ENCODE measurements at places on chromosomes 3 and 15.

GRCh38 chr3:124092811-124093210 lies 100.9 kb upstream of the ROPN1 start:
- no peak for DNase-seq

DNA sequence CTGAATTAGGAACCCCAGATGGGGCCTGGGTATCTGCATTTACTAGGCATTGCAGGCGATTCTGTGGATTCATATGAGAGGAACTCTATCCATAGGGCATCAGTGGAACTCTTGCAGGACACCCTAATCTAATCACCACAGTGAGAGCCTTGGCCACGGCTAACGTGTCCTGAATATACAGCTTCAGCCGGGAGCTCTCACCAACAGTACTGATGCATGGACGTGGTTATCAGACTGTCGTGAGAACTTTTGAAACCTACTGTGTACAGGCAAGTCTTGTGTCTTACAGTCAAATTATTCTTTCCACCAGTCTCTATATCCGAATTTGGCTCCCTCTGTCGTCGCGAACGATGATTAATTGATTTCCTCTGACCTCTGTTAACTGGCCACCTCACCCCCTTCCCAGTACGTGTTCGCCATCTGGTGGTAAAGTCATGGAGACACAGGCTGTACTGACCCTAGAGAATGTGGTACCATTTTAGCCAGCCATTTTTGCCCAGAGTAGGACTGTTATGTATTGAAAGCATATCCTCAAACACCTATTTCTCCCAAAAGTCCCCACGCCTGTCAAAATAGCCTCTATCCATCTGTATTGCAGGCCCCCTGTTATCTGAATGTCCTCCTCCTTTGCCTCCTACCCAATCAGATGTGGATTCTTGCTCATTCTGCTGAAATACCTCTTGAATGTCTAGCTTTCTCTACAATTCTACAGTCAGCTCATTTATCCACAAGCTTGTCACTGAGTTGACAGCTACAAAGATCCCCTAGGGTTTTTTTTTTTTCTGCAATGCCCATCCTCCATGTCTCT lies 39.7 kb downstream of the GLDN start:
- peak; percentile 74 for DNase-seq

- no peak for DNase-seq
These were observed 704.7 kb downstream of the GRM7 start for GRCh38 chr3:7565574-7565973.

DNA sequence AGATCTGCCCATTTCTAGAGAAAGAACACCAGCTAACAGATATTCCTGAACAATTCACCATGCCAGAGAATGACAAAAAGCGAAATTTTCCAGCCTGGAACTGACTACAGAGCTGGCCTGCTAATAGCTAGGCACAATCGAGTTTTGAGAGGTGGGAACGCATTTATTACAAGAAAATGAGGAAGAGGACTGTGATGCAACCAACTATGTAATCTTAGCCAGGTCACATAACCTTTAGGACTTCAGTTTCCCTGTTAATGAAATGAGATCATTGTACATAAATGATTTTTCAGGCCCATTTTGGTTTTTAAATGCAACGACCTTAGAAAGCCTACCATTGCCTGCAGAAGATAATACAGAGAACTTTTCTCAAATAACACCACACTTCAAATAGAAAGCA lies 72.1 kb upstream of the SETMAR start:
- DNase-seq, result no peak

DNA sequence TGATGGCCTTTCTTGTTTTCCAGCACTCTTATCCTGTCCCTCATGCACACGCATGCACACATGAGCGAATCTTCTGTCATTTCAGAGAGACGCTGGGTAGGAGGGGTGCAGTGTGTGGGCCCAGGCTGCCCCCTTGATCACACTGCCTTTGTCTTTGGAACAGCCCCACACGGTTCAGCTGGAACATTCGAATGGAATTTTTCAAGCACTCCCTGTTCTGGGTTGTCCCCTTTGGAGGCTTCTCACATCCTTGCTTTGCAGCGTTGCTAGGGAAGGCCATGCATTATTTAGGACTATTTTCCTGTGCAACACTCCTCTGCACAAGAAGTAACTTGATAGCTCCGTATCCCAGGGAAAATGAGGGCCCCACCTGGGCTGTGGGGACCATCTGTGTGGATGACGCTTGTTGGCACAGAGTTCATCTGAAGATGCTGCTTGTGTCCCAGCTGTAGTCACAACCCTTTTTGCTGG lies 78.4 kb downstream of the SPSB4 start:
- peak; percentile 53 for DNase-seq

DNA sequence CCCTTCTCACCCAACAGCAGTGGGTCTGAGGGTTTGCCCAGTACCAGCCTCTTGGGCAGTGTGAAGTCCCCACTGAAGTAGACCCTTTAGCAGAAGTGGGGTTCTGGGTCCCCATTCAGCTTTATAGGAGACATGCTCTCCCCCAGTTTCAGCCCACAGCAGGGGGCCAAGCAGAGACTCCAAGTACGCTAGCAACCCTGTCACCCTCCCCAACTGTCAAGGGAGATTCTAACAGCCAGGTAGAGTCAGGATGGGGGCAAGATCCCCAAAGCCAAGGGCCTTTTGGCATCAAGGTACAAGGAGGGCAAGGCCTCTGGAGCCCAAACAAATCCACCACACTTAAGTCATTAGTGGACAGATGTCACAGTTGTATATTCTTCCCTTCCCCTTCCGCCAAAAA lies 1.8 kb downstream of the RBPMS2 start:
- no peak for DNase-seq

GRCh38 chr3:50396502-50396901 lies 37.2 kb upstream of the TMEM115 start:
- DNase-seq, result no peak

GRCh38 chr15:34049112-34049511 lies 10.1 kb upstream of the AVEN start:
- no peak for DNase-seq

- no peak for DNase-seq
These were observed 92.6 kb upstream of the MYRIP start for GRCh38 chr3:39716849-39717248.

DNA sequence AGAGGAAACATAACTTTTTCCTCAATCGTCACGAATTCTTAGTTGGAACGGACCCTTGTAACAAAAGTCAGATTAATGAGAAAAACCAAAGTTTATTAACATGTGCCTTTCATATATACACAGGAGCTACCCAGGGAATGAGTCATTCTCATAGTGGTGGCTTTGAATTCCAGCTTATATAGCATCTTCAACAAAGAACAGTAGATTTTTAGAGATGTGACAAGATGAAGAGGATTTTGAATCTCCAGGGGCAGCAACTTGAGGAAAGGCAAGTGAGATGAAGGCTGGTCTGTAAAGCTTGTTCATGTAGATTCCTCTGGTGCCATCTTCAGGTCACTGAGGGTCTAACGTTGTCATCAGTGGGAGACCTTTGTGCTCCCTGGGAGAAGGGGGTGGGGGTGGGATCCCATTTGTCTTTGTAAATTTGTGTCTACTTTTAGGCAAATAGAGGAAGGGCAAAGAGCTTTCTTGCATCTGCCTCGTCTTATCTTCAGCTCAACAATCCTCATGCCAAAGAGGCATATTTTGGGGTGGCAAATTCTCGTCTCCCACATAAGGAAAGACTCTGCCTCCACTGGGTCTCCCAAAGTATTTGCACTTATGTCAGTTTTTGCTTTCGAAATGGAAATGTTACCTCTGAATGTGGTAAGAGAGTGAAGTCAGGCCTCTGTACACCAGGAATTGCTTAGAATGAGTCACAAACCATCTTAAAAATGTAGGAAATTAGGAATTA lies 29.5 kb downstream of the CLEC3B start:
- no peak for DNase-seq

GRCh38 chr3:187025254-187025655 lies 94.9 kb downstream of the ST6GAL1 start:
- DNase-seq, result no peak

DNA sequence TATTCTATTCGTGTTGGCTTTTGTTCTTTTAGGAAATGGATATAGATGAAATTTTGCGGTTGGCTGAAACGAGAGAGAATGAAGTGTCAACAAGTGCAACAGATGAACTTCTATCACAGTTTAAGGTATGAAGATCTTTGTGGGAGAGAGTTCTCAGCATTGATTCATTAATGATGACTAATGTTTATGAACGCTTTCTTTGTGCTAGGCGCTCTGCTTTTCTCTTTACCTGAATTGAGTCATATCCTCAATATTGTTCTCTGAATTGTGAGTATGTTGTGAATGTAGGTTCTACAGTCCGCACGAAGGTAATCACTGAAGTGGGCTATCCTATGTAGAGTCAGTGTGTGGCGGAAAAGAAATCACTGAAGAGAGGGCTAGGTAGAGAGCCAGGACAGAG lies 81.2 kb downstream of the CHD2 start:
- DNase-seq, result no peak

- DNase-seq, result no peak
These were observed 68.3 kb downstream of the KLHL25 start for GRCh38 chr15:85726454-85726853.

DNA sequence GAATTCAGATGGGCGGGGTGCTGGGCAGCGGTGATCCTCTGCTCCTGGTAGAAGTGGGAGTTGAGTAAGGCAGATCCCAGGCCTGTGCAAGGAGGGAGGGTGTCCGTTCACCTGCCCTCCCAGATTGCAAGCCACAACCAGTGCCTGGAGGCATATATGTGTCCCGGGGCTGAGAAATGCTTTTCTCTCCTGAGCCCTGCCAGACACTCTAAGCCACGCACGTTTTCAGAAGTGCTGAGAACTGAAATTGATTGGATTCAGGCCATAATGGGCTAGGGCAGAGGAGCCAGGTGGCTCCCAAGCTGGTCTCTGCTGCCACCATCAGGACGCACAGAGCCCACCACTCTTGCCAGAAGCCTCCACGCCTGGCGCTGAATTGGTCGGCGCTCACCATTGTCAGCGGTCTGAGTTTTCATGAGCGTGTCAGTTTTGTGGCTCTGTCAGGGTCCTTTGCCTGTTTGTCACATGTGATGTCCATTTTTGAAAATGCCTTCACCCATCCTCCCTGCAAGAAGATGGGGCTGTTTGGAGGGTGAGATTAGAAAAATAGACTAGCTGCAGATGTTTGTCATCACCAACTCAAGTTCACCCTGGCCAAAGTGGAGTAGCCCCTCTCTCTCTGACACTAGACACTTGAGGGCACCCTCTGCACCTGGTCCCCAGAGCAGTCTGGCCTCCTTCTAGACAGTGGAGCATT lies 15.4 kb upstream of the BFSP2 start:
- DNase-seq, result no peak

DNA sequence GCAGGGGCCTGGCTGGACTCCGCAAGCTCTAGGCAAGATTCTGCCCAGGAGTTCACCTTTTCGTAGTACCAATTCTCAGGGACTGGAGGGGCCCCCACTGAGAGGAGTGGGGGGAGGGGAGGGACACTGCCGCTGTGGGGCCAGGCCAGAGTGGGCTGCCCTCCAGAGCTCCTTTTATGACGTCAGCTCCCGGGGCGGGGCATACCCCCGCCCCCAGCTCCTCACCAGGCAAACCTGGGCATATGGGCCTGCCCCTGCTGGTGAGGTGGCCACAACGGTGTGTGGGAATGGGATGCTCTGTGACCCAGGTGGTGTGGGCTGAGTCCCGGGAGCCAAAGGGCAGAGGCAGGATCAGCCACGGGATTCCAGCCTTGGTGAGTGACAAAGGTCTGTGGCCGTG lies 3.3 kb downstream of the DNAJB8 start:
- no peak for DNase-seq

- DNase-seq, result no peak
These were observed 60.9 kb downstream of the MSL2 start for GRCh38 chr3:136135039-136135802.

GRCh38 chr3:72629191-72629631 lies 219.0 kb downstream of the SHQ1 start:
- no peak for DNase-seq

- DNase-seq, result no peak
These were observed 319.6 kb upstream of the TBC1D5 start for GRCh38 chr3:18061737-18062656.

DNA sequence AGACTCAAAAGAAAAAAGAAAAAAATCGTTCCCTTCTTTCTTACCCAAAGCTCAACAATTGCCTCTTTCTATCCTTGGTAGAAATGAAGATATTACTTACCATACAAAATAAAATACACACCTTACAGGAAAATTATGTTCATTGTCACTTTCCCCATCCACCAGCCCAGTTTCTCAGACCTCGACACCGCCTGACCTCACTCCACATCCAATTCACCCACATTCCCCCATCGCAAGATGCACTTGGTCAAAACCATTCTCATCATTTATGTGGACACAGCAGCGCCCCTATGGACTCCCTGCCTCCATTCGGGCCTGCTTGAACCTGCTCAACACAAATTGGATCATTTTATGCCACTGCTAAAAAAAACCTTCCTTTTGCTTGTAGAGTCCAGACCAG lies 7.0 kb downstream of the ANPEP start:
- no peak for DNase-seq

GRCh38 chr3:170605490-170605889 lies 19.6 kb upstream of the SLC7A14 start:
- no peak for DNase-seq

DNA sequence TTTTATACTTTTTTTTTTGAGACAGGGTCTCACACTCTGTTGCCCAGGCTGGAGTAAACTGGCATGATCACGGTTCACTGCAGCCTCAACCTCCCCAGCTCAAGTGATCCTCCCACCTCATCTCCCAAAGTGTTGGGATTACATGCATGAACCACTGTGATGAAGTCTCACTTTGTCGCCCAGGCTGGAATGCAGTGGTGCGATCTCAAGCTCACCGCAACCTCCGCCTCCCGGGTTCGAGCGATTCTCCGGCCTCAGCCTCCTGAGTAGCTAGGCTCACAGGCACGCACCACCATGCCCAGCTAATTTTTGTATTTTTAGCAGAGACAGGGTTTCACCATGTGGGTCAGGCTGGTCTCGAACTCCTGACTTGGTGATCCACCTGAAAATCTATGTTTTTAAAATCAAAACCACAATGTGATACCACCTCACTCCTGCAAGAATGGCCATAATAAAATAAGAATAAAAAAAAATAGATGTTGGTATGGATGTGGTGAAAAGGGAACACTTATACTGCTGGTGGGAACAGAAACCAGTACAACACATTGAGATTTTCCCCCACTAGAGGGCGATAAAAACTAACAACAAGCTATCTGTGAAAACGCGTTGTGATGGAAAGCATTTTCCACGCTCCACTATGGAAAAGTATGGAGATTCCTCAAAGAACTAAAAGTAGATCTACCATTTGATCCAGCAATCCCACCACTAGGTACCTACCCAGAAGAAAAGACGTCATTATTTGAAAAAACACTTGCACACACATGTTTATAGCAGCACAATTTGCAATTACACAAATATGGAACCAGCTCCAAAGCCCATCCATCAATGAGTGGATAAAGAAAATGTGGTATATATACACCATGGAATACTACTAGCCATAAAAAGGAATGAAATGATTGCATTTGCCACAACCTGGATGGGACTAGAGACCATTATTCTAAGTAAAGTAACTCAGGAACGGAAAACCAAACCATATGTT lies 26.8 kb upstream of the OCA2 start:
- DNase-seq, result no peak

- no peak for DNase-seq
These were observed 19.9 kb downstream of the ITPR1 start for GRCh38 chr3:4512895-4513616.

DNA sequence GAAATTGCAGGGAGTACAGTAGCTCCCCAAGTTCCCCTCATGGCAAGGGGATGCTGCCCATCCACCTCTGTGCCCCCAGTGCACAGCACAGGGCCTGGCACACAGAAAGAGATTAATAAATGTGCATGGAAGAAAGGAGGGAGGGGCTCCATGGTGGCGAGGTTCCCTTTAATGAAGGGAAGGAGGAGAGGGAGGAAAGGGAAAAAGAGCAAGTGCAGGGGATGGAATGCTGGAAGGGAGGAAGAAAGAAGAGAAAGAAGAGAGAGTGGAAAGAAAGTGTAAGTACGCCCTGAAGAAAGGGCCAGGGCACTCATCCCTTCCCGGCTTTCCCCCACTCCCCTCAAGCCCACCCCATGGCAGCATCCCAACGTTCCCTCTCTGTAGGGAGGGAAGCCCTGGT lies 1.5 kb upstream of the VIPR1 start:
- DNase-seq, result no peak
